Progenitor cell of endocrine pancreas (in vitro differentiated cells): ENCODE measurements at places on chromosomes 2 and 18. TPM values are rescaled to one million over a fixed set of nuclear protein-coding genes. Genes with fewer than 3 reads are reported as not detected.

Gene HOXD13
- not detected in 2 replicates for total RNA-seq

Gene GPBAR1
- 9.1 and 9.7 TPM in 2 replicates for total RNA-seq

Gene COPS8
- total RNA-seq: 46.4 and 48.2 TPM in 2 replicates

Gene INPP5D
- 5.3 and 9.0 TPM in 2 replicates for total RNA-seq

Gene KCTD1
- 29.5 and 34.0 TPM in 2 replicates for total RNA-seq

Gene CHMP3
- total RNA-seq: 91.2 and 94.1 TPM in 2 replicates

DNA sequence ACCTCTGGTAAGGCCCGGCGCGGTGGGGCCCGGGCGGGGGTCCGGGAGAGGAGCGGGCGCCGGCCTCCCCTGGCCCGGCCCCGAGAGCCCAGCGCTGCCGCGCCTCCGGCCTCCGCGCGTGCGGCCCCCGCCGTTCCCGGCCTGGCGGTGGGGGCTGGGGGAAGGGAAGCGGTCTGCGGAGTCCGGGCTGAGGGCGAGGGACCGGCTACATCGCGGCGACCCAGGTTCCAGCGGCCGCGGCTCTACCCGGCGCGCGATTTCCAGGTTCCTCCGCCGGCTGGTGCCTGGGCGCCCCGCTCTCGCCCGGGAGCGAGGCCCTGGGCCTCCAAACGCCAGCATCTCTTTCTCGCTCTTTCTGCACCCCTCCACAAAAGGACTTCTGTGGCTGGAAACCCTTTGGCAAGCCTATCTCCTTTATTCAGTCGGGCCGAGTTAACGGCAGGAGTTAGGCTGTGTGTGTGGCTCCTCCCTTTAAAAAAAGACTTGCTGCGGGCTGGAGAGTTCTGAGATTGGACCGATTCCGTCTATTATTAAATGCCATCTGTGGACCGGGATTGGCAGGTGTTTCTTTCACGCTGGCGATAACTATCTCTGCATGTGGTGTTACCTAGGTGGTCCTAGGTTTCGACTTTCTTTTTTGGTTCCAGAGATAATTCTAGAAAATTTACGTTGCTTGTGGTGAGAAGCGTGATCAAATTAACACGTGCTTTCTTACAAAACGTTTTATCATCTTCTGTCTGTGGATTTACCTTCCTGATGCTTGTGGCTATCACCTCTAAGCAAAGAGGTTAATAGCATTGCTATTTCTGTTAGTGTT lies 592 bp downstream of the ME2 start:
- H3K27me3 ChIP-seq: no peaks in the 10 kb centered on the region
- H3K4me3 ChIP-seq: peak overlapping the region; percentile 98
- H3K4me1 ChIP-seq: peaks cover 8% of the 10 kb centered on the region
- H3K36me3 ChIP-seq: peaks cover 2% of the 10 kb centered on the region
- H3K27ac ChIP-seq: peak overlapping the region; percentile 99

DNA sequence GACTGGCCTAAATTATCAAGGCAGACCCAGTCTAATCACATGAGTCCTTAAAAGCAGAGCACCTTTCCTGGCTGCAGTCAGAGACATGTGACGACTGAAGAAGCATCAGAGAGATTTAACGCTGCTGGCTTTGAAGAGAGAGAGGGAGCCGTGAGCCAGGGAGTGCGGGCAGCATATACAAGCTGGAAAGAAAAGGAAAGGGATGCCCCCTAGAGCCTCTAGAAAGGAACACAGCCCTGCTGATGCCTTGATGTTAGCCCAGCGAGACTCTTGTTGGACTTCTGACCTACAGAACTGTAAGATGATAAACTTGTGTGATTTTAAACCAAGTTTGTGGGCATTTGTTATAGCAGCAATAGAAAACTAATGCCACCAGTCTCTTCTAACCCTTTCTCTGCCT lies 58.1 kb downstream of the HEATR5B start:
- no peaks in the 10 kb centered on the region for H3K4me1 ChIP-seq
- H3K36me3 ChIP-seq: peaks cover 14% of the 10 kb centered on the region
- no peaks in the 10 kb centered on the region for H3K27me3 ChIP-seq
- H3K27ac ChIP-seq: no peak overlapping the region
- no peak for DNase-seq

DNA sequence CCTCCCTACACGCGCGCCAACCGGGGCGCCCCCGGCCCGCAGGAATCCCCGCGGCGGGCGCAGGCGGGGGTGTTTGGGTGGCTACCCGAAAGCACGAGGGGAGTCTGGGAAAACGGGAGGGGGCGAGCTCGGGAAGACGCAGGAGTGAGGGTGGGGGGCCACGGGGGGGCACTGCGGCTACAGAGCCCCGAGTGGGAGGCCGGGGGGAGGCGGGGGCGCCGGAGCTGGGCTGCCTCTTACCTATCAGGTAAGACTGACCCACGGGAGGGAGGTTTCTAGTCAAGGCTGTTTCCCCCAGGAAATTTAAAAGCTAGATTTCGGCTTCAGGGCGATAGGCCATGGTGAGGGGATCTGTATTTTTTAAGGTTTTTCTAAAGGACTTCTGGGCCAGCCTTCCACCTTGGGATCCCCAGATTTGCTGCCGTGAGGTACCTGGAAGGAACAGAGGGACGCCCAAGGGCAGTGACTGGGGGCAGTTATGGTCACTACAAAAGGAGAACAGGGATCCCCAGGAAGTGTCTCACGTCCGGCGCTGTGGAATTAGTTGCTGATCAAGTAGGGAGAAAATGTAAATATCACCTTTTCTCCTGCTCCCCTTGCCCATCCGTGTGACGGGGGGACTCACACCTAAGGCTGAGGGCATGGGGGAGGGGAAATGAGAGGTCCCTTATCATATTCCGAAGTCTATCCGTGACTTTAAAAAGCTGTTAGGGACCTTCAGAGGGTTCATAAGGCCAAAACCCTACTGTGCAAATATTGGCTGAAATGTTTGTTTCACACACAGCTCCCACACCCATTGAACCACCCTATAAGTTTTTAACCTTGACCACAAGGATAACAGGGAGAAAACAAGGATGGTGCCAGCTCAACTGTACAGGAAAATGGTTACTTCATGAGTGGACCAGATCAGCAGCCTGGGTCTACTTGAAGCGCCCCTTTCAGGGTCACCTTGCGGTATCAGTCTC lies 638 bp upstream of the IRS1 start:
- peak overlapping the region; percentile 91 for H3K4me3 ChIP-seq
- H3K4me1 ChIP-seq: peaks cover 22% of the 10 kb centered on the region
- H3K27me3 ChIP-seq: no peaks in the 10 kb centered on the region

- peaks cover 46% of the 10 kb centered on the region for H3K4me1 ChIP-seq
- no peaks in the 10 kb centered on the region for H3K36me3 ChIP-seq
- peaks cover 15% of the 10 kb centered on the region for H3K27me3 ChIP-seq
- H3K27ac ChIP-seq: no peak overlapping the region
- peak overlapping the region; percentile 4 for H3K4me3 ChIP-seq
Observed at GRCh38 chr18:25827961-25828561, 262.4 kb downstream of the SS18 start.

DNA sequence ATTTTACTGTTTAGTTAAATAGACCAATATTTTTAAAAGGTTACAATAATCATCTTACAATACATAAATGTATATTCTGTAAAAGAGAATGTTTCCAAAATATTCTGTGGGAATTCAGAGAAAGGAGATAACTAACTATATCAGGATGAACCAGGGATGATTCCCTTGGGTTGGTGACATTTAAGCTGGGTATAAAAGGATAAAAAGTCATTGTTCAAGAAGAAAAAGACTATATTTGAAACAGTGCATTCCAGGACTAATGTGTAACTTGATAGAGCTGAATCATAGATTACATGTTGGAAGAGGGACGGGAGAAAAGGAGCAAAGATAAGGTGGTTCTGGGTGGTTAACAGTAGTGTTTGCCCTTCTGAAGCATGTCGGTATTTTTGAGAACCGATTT lies 10.1 kb downstream of the RASGRP3 start:
- H3K27ac ChIP-seq: no peak overlapping the region
- no peak overlapping the region for H3K4me3 ChIP-seq
- DNase-seq: no peak
- no peaks in the 10 kb centered on the region for H3K4me1 ChIP-seq
- H3K27me3 ChIP-seq: peaks cover 56% of the 10 kb centered on the region

DNA sequence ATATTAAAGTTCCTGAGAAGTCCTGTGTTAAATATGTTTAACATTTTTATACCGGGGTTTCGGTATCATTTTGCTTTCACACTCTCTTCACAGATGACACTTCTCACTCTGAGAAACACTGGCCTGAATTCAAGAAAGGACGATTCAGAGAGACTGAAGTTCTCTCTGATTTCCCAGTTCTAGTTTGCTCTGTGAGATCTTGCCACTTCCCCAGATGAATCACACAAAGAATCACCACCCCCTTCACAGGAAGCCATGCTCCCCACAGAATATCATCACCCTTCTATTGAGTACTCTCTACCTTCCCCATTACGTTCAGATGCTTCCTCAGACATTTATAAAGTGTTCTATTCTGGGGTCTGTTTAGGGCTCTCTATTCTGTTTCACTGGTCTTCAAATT lies 16.1 kb upstream of the CD207 start:
- no peak for DNase-seq
- no peaks in the 10 kb centered on the region for H3K4me1 ChIP-seq
- H3K4me3 ChIP-seq: no peak overlapping the region
- H3K27ac ChIP-seq: no peak overlapping the region

- no peaks in the 10 kb centered on the region for H3K27me3 ChIP-seq
- no peak for DNase-seq
- no peak overlapping the region for H3K4me3 ChIP-seq
- H3K4me1 ChIP-seq: no peaks in the 10 kb centered on the region
Observed at GRCh38 chr2:38933653-38934052, 44.0 kb downstream of the ARHGEF33 start.

- H3K36me3 ChIP-seq: peaks cover 49% of the 10 kb centered on the region
- no peak overlapping the region for H3K4me3 ChIP-seq
- no peak overlapping the region for H3K27ac ChIP-seq
- no peak for DNase-seq
- peaks cover 1% of the 10 kb centered on the region for H3K4me1 ChIP-seq
- no peaks in the 10 kb centered on the region for H3K27me3 ChIP-seq
Observed at GRCh38 chr18:6886797-6887330, 157.3 kb downstream of the ARHGAP28 start.

DNA sequence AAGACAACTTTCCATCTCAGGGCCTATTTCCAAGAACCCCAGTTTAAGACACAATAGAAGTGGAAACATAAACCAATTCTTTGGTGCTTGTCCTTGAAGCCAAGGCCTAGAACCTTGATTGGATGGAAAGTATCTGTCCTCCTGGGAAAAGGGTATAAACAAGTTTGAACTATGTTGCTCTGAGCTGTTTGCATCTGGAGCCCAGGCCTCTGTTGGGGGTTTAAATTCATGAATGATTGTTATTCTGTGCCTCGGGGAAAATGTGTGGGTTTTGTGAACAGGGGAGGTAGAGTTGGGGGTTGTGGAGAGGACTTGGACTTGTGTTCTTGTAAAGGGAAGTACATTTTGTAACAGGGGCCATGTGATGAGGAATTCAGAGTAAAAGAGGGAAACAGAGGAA lies 406.1 kb downstream of the SLC4A3 start:
- no peak overlapping the region for H3K27ac ChIP-seq
- no peak overlapping the region for H3K4me3 ChIP-seq
- no peaks in the 10 kb centered on the region for H3K4me1 ChIP-seq
- no peak for DNase-seq

- peaks cover 9% of the 10 kb centered on the region for H3K27me3 ChIP-seq
- H3K27ac ChIP-seq: no peak overlapping the region
- DNase-seq: no peak
- H3K4me1 ChIP-seq: peaks cover 1% of the 10 kb centered on the region
Observed at GRCh38 chr2:136236019-136236418, 118.1 kb upstream of the CXCR4 start.

GRCh38 chr2:47595115-47595514 lies 187.8 kb upstream of the MSH6 start:
- H3K27me3 ChIP-seq: no peaks in the 10 kb centered on the region
- DNase-seq: no peak
- no peak overlapping the region for H3K27ac ChIP-seq

GRCh38 chr2:176084611-176085119 lies 903 bp upstream of the EVX2 start:
- no peak overlapping the region for H3K4me3 ChIP-seq
- peaks cover 5% of the 10 kb centered on the region for H3K4me1 ChIP-seq
- peaks cover 93% of the 10 kb centered on the region for H3K27me3 ChIP-seq
- no peaks in the 10 kb centered on the region for H3K36me3 ChIP-seq
- H3K27ac ChIP-seq: no peak overlapping the region

- no peaks in the 10 kb centered on the region for H3K27me3 ChIP-seq
- H3K27ac ChIP-seq: no peak overlapping the region
- DNase-seq: no peak
- H3K36me3 ChIP-seq: peaks cover 2% of the 10 kb centered on the region
Observed at GRCh38 chr18:57744211-57744694, 58.9 kb downstream of the ATP8B1 start.

- peaks cover 11% of the 10 kb centered on the region for H3K4me1 ChIP-seq
- no peak overlapping the region for H3K4me3 ChIP-seq
- no peak for DNase-seq
- no peaks in the 10 kb centered on the region for H3K27me3 ChIP-seq
- no peaks in the 10 kb centered on the region for H3K36me3 ChIP-seq
Observed at GRCh38 chr18:55422456-55423180, 165.4 kb downstream of the TCF4 start.

GRCh38 chr2:76556018-76556417 lies 845.3 kb upstream of the GCFC2 start:
- no peak overlapping the region for H3K27ac ChIP-seq
- DNase-seq: no peak
- H3K27me3 ChIP-seq: no peaks in the 10 kb centered on the region
- no peaks in the 10 kb centered on the region for H3K36me3 ChIP-seq
- H3K4me1 ChIP-seq: no peaks in the 10 kb centered on the region
- H3K4me3 ChIP-seq: no peak overlapping the region

DNA sequence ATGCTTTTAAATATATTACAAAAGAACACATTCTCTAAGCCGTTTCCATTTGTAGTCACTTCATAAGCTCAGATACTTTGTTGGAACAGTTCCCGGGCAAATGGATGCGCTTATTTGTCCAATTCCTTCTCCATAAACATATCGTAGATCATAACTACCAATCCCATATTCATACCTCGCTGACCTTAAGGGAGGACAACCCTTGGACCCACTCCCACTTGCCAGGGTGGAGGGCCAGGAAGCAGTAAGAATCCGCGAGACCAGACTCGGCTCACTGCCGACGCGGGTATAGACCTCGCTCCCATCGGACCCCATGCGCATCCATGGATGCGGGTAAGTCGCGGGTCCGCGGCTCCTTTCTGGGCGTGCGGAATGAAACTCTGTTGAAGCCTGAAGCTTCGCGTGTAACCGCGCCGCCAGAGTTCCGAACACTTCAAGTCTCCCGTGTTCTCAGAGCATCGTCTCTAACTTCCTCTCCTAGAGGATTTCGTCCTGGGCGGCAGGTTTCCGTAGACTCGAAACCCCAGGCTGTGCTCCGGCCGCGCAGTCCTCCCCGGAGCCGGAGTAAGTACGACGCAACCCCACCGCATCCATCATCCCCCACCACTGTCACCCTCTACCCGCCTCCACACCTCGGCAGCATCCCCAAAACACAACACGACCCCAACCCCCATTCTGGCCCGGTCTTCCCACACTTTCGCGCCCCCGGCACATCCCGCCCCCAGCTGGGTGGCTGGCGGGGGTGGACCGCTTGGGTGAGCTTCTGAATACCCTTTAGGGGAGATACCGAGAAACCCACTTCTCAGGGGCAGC lies 1.1 kb downstream of the DSC3 start:
- H3K27ac ChIP-seq: peak overlapping the region; percentile 94
- peak; percentile 11 for DNase-seq
- peaks cover 18% of the 10 kb centered on the region for H3K4me1 ChIP-seq
- no peaks in the 10 kb centered on the region for H3K36me3 ChIP-seq
- peaks cover 76% of the 10 kb centered on the region for H3K27me3 ChIP-seq
- H3K4me3 ChIP-seq: peak overlapping the region; percentile 74

GRCh38 chr2:149738767-149739166 lies 151.2 kb upstream of the MMADHC start:
- H3K27ac ChIP-seq: no peak overlapping the region
- peaks cover 5% of the 10 kb centered on the region for H3K36me3 ChIP-seq
- H3K4me1 ChIP-seq: peaks cover 9% of the 10 kb centered on the region
- no peak overlapping the region for H3K4me3 ChIP-seq
- DNase-seq: no peak
